Caki2 (cell line): ENCODE measurements at places on chromosomes 7 and 10. TPM values are rescaled to one million over a fixed set of nuclear protein-coding genes. Genes with fewer than 3 reads are reported as not detected.

The XPNPEP1 gene
- 98.5 and 101 TPM in 2 replicates for total RNA-seq

GRCh38 chr7:157008206-157009169 is 2.0 kb downstream of the MNX1 start:
- no peak for DNase-seq

DNA sequence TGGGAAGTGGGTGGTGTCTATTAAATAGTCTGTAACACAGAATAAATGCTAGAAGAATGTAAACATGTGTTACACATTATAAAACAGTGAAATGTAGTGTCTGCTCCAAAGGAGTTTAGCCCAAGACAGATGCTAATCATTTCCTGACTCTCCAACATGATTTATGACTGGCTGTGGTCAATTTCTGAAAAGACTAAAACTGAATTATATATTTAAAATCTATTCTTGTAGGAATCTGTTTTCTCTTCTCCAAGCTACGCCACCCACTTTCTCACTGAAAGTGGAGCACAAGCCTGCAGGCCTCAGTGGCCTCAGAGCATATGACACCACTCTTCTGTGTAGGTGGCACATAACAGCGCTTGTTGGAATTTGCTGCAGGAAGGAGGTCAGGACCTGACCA is 44.4 kb downstream of the CTTNBP2 start:
- no peak for DNase-seq

DNA sequence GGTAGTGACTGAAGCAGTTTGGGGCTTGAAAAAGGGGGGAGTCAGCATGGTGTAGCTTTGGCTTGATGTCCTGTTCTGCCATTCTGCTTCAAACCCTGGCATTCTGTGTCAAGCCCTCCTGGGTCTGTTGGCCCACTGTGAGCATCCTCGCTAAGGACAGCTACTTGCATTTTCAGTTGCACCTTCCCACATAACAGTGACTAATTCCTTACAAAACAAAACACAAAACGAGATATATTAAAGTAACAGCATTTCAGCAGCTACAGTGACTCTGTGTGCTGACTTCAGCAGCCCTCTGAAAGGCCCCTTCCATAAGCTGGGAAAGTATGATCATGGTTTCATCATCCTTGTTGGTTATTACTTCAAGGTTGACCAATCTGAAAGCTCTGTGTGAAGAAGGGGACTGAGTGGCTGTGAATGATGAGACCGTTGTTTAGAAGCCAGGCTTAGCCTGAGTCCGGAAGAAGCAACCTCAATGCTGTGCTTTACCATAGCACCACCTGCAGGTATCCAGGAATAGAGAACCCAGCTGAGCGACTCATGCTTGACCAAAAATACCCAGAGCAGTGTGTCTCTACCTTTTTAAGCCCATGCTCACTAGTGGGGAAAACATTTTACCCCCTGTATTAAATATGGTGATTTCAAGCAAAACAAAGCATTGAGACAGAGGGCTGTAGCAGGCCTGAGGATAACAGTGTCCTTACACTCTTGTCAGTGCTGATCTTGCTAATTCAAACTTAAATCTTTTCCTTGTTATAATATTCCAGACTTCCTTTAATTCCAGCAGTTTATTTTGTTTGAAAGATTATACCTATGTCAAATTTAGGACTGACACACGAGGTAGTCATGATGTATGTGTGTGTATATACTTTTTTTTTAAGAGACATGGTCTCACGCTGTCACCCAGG is 42.6 kb upstream of the CC2D2B start:
- peak; percentile 47 for DNase-seq

GRCh38 chr10:1361411-1362105 is 305.4 kb downstream of the WDR37 start:
- no peak for DNase-seq

DNA sequence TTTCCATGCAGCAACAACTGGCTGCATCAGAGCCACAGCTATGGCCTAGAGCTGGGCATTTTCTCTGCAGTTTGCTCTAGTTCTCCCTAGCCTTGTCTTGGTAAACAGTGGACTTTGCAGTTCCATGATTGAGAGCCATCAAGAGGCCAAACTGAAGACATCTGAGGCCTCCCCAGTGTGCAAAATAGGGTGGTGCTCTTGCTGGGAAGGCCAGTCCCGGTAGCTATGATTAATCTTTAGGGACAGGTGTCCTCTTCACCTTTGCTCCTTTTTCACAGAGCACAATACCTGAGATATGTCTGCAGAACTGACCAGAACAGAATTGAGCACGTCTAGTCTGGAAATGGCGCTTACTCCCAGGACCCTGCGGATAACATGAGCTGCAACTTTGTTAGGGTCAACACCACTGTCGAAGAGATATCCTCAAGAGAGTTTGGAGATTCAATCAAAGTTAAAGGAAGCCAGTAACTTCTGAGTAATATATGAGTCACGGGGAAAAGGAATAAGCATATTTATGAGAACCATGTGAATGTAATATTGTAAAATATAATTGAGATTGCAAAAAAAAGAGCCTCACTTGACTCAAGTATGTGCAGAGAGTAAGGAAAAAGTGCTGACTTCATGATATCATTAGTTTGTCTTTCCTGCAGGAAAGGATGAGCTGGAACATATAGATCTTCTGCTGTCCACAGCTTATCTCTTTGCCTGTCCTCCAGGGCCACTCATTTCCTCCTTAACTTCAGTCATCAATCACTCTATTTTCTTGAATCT is 76.7 kb downstream of the ANK3 start:
- peak; percentile 23 for DNase-seq

DNA sequence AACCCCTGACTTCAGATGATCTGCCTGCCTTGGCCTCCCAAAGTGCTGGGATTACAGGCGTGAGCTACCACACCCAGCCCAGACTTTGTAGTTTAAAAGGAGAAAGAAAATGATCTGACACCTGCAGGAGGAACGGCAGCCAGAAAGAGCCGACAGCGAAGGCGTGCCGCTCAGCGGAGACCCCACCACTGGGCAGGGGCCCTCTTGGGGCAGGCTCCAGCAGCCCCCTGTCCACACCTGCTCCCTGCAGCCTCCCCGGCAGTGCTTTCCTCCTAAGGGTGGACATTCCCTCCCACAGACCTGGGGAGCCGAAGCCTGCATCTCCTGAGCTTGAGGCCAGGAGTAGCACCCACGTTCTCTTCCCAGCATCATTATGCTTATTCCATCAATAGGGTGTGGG is 19.2 kb upstream of the CNPY1 start:
- DNase-seq = no peak

DNA sequence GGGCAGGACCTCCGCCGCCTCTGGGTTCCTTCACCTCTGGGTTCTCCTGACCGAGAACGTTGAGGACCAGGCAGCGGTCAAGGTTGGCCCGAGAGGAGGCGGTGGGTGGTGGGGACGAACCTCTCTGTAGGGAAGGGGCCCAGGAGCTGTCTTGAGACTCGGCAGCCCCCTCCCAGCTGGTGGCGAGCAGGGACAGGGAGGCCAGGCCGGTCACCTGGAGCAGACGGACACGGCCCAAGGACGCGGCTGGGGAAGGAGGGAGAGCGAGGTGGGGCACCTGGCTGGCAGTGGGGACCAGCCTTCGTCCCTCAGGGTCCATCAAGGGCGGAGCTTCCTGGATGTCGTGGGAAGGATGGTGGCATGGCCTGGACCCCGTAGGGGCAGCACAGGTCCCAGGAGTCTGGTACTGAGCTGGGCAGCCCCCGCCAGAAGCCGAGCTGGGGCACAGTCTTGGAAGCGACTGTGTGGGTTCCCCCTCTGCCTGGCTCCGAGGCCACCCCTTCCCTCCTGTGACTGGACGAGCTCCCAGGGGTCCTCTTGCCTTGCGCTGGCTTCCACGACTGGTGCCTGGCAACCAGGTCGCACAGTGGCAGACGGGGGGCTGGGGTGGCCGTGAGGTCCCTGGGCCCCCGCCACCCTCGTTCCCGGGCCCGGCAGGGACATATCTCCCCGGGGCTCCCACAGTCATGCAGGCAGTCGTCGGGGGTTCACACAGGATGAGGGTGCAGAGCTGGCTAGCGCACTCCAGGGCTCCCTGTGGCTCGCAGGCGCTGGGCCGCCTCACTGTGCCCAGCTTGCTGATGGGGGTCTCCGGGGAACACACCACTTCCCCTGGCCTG is 89.9 kb downstream of the DNAJB6 start:
- DNase-seq = no peak
